ENCODE measurements at places on chromosomes 4 and X.

DNA sequence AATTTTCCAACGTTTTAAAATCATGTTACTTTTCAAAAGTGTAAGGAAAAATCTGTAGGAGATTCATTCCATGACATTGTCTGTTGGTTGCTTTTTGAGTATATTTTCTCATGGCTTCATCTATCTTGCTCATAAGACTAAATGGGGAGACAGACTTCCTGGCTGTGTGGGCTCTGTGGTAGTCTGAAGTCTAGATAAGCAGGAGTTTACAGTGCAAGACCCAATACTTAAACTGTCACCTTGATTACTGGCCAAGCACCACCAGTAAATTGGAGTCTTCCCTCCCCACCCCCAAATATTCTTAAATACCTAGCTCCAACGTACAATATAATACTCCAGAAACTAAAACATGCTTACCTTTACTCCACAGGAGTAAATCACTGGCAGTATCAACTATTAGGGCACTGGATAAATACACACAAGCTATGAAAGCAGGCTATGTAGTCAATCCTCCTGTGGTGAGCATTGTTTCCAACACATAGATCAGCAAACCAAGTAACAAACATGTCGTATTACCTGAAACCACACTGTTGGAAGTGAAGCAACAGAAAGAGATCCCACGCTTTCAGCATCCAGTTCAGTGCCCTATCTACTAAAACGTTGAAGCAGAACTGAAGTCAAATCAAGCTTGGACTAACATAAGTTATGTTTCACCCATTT lies 6.2 kb downstream of the HNRNPD start:
- DNase-seq = no peak

DNA sequence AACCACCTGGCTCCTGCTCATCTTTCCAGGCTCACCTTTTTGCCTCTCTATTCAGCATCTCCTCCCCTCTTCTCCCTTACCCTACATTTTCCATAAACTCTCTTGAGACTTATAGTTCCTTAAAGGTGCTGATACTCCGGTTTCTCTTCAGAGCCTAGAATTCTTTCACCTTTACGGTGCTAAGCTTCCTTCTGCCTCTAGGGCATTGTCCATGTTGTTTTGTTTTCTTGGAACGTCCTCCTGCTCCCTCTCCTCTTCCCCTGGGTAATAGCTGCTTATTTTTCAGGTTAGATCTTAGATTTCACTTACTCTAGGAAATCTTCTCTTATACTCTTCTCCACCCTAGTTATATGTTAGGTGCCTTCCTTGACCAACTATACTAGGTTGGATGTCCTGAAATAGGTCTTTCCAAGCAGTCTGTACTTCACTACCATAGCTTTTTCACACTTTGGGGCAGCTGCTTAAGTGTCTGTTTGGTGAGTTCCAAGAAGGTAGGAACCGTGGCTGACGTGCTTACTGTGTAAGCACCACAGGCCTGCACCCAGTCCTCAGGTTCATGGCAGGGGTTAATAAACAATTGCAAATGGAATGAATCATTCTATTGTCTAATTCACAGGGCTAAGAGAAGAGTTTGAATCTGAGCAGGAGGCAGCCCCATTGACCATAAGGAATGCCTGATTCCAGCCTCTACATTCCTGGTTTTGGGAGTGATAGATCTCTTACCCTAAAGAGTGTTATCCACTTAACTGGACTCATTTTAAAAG lies 227.5 kb downstream of the MGST2 start:
- DNase-seq = no peak

GRCh38 chrX:106415276-106415895 lies 196.4 kb upstream of the RADX start:
- peak; percentile 1 for DNase-seq

DNA sequence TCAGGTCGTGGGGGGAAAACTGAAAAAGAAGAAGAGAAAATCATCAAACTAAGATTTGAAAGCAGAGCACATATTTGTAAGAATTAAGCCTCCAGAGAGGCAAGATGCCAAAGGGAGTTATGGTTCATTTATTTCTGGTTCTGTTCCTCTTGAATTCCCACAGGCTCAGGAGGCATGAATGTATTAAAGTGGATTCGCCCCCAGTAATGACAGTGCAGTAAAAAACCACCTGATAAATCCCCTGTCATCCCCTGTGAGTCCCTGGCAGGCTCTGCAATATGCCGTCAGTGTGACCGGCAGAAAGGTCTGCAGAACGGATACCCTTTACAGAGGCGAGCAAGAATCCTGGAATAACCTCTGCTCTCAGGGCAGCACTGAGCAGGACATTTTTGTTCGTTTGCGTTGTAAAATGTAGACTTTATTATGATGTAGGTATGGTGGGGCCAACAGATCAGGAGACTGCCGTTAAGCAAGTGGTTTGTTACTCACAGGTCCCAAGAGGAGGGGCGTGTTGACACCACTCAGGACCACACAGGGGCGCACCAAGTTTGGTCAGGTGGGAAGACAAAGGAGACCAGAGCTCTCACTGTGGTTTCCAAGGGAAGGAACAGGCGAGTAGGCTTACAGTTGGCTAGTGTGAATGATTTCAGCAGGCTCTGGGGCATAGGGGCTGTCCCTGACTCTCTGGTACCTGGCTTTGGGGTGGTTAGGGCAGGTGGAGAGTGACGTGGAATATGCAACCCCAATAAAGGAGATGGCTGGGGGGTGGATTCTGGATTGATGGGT lies 75.3 kb downstream of the DHRSX start:
- DNase-seq = no peak
